ENCODE measurements at places on chromosomes 4 and X.

- DNase-seq, result no peak
Measured at GRCh38 chr4:78707268-78707667, 68.9 kb upstream of the BMP2K start.

DNA sequence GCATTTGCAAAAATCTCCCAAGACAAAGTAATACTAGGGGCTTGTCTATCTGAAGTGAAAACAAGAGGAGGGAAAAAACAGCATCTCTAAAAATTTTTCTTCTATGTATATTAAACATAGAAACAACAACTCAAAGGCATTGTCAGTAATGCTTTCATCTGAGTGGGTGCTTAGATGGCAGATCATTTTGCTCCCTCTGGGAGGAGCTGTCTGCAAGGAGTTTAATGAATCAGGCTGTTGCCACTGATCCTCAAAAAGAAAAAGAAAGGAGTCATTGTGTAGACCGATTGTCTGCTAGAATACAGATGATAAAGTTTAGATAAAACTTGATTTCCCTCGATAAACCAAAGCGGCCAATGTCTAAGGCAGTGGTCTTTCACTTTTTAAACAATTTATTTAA is 49.7 kb upstream of the KLHL8 start:
- DNase-seq, result peak; percentile 16

GRCh38 chrX:72203421-72203820 is 21.9 kb downstream of the PIN4 start:
- DNase-seq, result no peak

GRCh38 chr4:32929796-32930699 is 2209.9 kb downstream of the PCDH7 start:
- no peak for DNase-seq

DNA sequence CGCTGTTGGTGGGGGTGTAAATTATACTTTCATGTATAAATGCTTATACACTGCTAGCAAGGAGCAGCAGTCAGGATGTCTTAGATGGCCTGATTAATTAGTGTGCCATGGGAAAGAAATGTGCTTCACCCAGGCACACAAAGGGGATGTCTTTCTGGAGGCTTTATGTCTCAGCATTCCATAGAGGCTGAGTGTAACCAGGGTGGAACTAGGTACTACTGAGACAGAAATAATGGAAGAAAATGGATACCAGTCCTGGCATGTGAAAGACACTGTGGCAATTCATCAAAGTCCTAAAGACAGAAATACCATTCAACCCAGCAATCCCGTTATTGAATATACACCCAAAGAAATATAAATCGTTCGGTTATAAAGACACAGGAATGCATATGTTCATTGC is 52.5 kb downstream of the PF4 start:
- DNase-seq, result no peak

- DNase-seq, result no peak
Measured at GRCh38 chr4:102141842-102142241, 203.4 kb downstream of the SLC39A8 start.

DNA sequence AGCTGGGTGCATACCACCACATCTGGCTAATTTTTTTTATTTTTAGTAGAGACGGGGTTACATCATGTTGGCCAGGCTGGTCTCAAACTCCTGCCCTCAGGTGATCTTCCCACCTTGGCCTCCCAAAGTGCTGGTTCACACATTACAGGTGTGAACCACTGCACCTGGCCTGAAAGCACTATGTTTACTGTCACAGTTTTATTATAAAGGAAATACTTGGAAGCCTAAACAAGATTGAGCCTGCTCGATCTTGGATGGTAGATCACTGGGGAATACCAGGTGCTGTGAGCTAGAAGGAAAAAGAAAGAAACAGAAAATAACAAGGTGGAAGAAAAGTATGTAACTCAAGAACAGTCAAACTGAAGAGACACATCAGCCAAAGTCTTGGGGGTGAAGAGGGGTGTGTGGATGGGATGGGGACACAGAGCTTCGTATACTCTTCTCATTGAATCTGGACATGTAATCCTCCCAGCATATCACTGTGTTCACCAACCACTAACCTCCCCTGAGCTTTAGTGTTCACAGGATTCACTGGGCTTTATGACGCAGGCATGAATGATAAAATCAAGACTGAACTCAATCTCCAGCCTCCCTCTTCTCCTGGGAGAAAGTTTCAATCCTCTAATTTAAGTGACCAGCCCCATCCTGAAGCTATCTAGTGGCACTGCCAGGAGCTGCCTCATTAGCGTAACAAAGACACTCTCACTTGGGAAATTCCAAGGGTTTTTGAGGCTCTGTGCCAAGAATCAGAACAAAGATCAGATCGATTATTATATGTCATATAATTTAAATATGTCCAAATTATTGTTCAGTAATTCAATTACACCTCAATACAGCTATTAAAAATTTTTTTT is 40.9 kb downstream of the PDS5A start:
- no peak for DNase-seq

DNA sequence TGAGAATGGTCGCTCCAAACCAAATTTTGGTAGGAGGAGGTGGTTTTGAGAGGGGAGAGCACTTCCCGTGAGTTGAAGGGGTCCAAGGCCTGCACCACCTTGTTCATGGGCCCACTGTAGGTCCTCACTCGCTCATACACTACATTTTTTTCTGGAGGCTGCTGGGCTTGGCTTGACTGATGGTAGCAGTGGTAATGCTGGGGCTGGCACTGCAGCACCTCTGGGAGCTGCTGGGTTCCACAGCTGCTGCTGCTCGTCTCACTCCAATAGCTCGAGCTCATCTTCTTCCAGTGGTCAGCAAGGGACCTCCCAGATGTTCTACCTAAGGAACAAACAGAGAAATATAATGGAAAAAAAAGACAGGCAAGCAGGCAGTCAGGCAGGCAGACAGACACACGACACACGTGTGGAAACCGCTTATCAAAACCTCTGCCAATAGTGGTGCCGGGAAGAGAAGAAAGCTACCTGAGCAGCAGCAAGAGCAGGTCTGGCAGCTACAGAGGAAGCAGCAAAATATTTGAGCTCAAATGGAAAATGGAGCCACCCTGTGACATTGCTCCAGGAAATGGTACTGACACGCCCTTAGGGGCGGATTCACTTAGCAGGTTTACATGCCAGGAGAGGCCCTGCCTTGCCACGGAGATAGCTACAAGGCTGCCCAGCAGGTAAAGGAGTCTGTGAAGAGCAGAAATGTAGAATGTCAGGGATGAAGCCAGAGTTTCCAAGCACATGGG is at the start of gene POF1B:
Gene POF1B (minus strand): TSS at position 492 of the 734 bp plus-strand sequence. CDS start 211 bp downstream, at position 281.
- DNase-seq, result peak; percentile 76

DNA sequence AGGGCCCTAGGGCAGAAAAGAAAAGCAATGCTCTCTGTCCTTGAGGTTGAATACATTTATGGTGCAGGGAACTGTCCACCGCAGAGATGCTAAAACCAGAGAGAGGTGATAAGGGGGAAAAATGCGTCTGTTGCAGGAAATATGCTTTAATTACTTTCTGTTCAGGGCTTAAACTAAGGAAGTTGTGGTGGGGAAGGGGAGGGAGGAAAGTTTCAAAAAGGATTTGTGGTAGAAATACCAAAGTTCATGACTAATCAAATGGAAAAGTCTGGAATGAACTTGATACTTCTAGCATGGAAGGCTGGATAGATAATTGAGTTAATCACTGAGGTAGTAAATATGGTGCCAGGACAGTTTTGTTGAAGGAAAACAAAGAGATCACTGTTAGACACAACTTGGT is 99.0 kb downstream of the ASB9 start:
- DNase-seq, result no peak

- no peak for DNase-seq
Measured at GRCh38 chrX:82734140-82734539, 774.0 kb upstream of the POU3F4 start.

GRCh38 chr4:30725562-30725961 is 5.4 kb downstream of the PCDH7 start:
- no peak for DNase-seq

- DNase-seq, result no peak
Measured at GRCh38 chrX:2708592-2709188, 17.6 kb downstream of the CD99 start.

GRCh38 chr4:7858498-7858897 is 81.2 kb downstream of the AFAP1 start:
- DNase-seq, result no peak

DNA sequence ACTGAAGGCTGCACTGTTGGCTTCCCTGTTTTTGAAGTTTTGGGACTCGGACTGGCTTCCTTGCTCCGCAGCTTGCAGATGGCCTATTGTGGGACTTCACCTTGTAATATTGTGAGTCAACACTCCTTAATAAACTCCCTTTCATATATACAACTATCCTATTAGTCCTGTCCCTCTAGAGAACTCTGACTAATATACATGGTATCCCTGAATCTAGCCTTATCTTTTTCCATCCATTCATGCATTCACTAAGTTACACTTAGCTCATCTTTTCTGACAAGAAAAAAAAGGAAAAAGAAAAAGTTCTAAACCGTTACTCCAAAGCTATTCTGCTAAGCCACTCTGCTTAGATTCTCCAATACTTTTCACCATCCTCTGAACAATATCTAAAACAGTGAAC is 1260.2 kb upstream of the PCDH7 start:
- DNase-seq, result no peak

DNA sequence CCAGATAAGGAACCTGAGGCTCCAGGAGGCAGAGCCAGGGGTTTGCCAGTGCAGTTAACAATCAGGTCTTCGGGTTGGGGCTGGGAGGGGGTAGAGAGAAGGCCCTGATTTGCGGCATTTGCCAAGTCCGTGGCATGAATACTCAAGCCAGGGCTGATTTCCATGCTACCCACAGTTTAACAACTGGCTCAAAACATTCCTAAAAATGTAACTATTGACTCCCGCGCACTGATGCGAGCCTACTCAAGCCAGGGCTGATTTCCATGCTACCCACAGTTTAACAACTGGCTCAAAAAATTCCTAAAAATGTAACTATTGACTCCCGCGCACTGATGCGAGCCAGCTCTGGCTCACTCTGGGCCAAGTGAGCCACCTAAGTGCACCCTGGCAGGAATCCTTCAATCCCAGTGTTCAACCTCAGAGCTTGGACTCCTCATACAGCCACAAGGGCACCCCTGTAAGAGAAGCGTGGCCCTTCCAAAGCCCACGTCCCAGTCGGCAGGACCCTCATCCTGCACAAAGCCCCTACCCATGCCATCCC is 75.6 kb downstream of the PPP2R2C start:
- DNase-seq, result no peak

DNA sequence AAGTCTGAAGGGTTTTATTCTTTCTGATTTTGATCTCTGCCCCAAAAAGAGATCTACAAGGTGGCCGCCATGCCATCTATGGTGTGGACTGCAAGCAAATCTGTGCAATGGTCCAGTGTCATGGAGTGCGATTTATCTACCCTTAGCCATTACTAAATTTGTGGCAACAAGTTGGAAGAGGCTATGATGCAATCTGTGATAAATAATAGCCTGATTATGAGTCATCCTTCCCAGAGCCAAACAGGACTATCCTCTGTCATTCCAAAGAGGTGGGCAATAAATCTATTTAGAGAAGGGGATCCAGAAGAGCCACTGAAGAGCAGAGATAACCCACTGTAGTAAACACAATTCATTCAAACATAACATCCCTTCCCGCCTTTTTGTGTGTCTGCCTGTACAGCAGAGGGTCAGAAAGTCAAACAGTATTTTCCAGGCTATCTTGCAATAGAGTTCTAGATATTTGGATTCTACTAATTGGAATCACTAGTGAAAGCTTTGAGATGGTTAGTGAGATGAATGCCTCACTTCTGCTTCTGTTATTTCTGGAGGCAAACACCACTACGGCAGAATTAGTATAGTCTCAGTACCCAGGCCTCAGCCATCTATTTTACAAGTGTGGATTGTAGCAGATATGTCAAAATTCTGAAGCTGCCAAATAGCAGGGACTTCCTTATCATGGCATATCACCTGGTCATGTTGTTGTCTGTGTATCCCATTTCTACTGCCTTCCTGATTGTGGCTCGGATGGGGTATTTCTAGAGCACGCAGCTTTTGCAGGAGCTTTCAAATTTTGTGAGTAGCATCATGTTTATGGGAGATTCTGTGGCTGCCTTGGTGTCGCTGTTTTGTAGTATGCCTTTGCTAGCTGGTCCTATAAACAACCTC is 192.0 kb downstream of the SMIM20 start:
- no peak for DNase-seq

- no peak for DNase-seq
Measured at GRCh38 chrX:87409113-87409841, 108.3 kb upstream of the KLHL4 start.

- DNase-seq, result no peak
Measured at GRCh38 chrX:111035991-111036390, 60.0 kb upstream of the PAK3 start.

- DNase-seq, result no peak
Measured at GRCh38 chrX:34863906-34864305, 78.7 kb upstream of the FAM47B start.

GRCh38 chr4:137536789-137537561 is 4.7 kb upstream of the PCDH18 start:
- no peak for DNase-seq

DNA sequence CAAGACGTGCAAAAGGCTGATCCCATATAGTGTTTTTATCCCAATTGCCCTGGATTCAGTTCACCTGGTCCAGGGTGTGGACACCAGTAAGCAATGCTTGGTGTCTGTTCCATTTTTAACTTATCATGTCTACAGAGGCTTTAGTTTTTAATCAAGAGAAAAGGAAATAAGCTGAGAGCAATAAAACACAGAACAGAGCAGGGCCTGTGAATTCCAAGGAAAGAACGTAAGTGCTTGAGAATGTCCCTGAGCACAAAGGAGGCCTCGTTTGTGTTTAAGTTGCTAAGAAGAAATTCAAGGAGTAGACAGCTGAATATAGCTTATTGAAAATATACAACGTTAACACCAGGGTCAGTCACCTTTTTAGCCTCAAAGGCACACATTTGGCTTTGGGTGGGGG is 191.3 kb downstream of the GPC3 start:
- no peak for DNase-seq

- DNase-seq, result no peak
Measured at GRCh38 chr4:150038335-150039076, 39.7 kb upstream of the DCLK2 start.

- DNase-seq, result no peak
Measured at GRCh38 chr4:163157157-163157556, 9.5 kb downstream of the NAF1 start.

DNA sequence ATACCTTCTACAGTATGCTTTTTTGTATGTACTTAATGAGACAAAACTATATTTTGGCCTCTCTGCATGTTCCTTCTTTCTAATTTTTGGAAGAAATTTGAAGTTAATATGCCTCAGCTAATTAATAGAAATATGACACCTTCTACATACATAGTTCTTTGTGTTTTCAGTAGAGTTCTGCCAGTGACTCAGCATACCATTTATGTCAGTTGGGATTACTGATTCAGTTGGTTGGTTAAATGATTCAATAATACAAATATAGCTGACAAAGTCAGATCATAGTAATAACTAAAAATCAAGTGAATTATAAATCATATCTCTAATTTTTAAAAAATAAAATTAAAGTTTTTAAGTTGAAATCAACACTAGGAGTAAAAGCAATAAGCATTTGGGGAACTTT is 16.8 kb downstream of the BTC start:
- no peak for DNase-seq
